ENCODE measurements at places on chromosomes 6 and 20. TPM values are rescaled to one million over a fixed set of nuclear protein-coding genes. Genes with fewer than 3 reads are reported as not detected.

VGLL2 gene
- not detected for total RNA-seq

OR2J3 gene
- not detected for total RNA-seq

DACT2 gene
- not detected for total RNA-seq

LPA gene
- total RNA-seq = not detected

SOBP gene
- total RNA-seq = 5.8 TPM

Measured in aortic smooth muscle cell (primary cell).